ENCODE measurements at places on chromosomes 4 and X.

DNA sequence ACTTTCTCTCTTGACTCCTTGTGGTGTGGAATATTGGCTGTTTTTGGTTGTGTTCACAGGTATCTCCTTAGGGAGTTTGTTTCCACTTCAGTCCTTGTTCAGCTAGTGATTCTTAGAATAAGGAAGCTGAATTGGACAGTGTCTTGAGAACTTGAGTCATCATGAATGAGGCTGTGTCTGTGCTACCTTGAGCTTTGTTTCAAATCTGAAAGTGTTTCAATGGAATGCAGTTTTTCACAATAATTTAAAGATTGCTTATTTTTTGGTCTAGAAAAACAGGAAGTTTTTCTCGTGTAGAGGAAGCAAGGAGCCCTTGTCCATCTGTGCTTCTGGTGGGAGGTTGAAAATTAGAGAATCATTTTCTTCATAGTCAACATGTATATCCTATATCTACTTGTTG lies 76.5 kb downstream of the ZNF518B start:
- DNase-seq: no peak

- no peak for DNase-seq
These were observed 68.8 kb upstream of the GRIA2 start for GRCh38 chr4:157151711-157152110.

- peak; percentile 48 for DNase-seq
These were observed 17.7 kb downstream of the IQSEC2 start for GRCh38 chrX:53263597-53264094.

DNA sequence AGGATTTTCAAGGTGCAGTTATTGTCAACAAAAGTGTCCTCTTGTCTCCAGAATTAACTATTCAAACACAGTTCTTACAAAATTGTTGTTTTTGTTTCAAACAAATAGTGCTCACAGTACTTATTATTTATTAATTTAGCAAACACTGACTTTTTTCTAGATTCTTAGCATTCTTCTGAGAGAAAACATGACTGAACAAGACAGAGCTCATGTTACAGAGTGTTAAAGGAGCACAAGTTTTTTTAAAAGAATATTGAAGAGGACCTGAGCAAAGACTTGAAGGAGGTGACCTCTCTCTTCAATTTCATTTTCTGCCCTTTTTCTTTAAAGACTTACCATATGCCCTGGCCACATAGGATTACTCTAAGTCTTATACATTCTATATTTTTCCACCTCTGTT lies 2220.3 kb upstream of the AGA start:
- DNase-seq: no peak

GRCh38 chrX:149145845-149146285 lies 359.2 kb downstream of the IDS start:
- peak; percentile 70 for DNase-seq

DNA sequence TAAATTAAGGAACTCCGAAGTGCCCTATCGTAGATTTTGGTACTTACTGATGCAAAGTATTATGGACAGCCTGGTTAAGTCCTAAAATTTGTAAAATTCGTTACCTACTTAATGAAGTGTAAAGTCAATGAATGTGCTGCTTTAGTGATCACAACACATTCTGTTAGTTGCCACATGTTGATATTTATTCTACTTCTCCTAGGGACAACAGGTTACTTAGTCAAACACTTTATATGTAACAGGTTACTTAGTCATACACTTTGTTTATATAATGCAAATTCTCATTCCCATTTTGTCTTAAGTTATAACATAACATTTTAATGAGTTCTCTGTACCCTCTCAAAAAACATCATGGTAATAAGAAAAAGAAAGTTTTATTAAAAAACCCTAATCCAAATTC lies 643.0 kb upstream of the FTHL17 start:
- no peak for DNase-seq

DNA sequence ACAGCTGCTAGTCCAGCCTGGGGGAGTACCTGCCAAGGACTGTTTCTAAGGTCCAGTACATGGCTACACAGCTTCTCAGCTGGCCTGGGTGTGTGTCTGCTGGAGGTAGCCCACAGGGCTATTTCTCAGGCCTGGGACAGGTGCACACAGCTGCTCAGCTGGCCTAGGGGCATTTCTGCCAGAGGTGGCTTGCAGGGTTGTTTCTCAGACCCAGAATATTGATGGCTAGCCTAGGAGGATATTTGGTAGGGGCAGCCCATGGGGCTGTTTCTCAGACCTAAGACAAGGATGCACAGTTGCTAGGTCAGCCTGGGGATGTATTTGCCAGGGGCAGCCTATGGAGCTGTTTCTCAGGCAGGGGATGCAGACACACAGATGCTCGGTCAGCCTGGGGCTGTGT lies 29.4 kb downstream of the RAB28 start:
- DNase-seq: no peak

- no peak for DNase-seq
These were observed 85.2 kb downstream of the PLAC1 start for GRCh38 chrX:134572816-134573682.

Data from hematopoietic multipotent progenitor cell treated with erythropoietin and hydrocortisone succinate and interleukin-3 and kit ligand, for 6 days (in vitro differentiated cells).